Activated CD8-positive, alpha-beta memory T cell treated with anti-CD3 and anti-CD28 coated beads, Interleukin-2, amount 10 ng/mL, durations not matched to agents 7 days and 5 days (primary cell): ENCODE measurements at places on chromosomes 16 and 17. TPM values are rescaled to one million over a fixed set of nuclear protein-coding genes. Genes with fewer than 3 reads are reported as not detected.
A peak's percentile ranks its signal among the peaks of the same experiment; 100 is the strongest.

The FOXO3B gene
- 2.6 TPM for total RNA-seq

The FSCN2 gene
- 0.56 TPM for total RNA-seq

The ZNF750 gene
- total RNA-seq = not detected

The CTNS gene
- total RNA-seq = 9.7 TPM

DNA sequence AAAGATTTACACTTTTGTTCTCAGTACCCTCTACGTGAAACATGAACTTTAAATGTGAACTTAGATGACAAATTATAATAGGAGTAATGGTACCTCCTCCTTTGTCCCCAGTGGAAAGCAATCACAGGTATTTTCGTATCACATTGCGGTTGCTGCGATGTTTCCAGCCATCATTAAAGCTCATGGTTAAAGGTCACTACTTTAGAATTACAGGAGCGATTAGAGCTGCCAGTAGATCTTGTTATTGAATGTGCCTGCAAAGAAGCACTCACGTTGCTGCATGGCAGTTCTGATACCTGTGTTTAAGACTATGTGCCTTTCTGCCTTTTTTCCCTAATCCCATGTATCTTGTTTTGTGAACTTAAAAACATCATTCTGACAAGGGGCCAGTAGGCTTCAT, 301.0 kb downstream of the CPPED1 start:
- no peak for DNase-seq

DNA sequence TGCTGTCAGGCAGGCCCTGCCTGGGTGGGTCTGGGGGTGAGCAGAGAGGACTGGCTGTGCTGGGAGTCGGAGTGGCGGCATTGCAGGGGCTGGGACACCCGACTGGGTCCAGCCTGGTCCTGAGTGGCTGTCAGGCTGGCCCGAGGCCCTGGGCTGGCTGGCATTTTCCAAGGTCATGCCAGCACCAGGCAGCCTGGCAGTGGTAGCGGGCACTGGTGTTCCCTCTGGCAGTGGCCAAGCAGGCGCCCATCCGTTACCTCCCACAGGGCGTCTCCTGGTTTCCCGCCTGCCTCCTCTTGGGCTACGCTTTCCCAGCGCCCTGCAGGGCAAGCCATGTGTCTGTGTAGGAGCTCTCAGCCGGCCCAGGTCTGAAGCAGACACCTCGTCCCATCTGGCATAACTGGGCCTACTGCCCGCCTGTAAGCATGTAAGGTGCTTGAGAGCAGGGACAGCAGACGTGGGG, 5.7 kb upstream of the PKMYT1 start:
- DNase-seq = no peak

DNA sequence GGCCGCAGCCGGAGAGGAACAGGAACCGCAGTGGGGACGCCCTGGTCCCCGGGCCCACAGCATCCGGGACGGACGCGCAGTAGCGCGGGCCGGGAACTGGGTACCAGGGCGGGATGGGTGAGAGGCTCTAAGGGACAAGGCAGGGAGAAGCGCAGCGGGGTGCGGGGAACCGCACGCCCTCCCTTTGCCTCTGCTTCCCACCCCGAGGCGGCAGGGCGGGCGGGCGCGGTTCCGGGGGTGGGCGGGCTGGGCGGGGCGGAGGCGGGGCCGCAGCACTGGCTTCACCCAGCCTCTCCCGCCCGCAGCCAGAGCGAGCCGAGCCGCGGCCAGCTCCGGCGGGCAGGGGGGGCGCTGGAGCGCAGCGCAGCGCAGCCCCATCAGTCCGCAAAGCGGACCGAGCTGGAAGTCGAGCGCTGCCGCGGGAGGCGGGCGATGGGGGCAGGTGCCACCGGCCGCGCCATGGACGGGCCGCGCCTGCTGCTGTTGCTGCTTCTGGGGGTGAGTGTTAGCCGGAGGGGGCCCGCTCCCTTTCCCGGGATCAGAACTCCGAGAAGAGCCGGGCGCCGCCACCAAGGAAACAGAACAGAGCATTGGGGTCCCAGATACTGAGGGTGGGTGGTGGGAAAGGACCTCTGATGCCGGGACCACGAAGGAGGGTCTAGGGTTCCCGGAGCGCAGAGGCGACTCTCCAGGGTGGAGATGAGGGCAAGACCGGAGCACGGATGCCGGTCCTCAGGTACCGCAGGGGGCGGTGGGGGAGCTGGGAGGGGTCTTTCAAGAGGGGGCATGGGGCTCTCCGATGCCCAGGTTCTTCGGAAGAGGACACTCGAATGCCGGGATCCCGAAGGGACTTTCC, at the start of gene NGFR:
Gene NGFR (plus strand): TSS at position 308 of the 856 bp plus-strand sequence. CDS start 125 bp downstream, at position 433.
- DNase-seq = peak; percentile 73

- DNase-seq = no peak
Measured at GRCh38 chr16:14347706-14348105, 276.6 kb downstream of the MRTFB start.

DNA sequence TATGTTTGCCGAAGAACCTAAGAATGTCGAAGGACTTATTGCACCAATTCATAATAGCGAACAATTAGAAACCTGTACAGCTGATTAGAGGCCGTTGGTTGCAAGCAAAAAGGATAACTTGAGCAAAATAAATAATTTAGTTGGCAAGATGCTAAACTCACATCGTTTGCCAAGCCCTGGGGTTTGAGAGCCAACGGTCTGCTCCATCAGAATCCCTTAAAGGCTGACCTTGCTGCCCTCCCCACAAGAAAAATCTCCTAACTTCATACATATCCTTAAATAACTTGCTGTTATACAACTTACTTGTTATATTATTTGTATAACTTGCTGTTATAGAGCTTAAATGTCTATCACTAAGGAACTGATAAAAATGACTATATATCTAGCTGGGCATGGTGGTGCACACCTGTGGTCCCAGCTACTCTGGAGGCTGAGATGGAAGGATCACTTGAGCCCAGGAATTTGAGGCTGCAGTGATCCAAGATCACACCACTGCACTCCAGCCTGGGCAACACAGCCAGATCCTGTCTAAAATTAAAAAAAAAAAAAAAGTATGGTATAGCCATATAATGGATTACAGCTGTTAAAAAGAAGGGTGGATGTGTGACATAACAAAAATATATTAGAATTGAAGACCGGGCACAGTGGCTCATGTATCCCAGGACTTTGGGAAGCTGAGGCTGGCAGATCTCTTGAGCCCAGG, 1.9 kb upstream of the TRIM37 start:
- no peak for DNase-seq

GRCh38 chr17:65634533-65634932, 73.1 kb upstream of the AXIN2 start:
- no peak for DNase-seq

- DNase-seq = no peak
Measured at GRCh38 chr17:163514-164098, 17.8 kb downstream of the DOC2B start.

DNA sequence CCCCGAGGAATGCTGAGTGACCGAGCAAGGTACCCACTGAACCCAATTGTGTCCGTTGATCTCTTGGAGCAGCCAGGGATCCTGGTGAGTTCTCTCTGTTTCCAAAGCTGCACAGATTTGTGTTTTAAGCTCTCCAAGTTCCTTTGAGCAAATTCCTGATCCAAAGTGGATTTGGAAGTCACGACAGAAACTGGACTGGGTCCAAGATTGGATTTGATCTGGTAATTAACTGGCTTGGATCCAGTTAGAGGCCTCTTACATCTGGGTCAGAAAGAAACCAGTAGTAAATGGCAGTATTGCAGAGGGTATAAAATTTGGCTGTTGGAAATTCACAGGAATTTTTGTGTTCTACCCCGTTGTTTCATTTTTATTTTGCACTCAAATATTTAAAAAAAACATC, 119.5 kb downstream of the PMP22 start:
- no peak for DNase-seq

DNA sequence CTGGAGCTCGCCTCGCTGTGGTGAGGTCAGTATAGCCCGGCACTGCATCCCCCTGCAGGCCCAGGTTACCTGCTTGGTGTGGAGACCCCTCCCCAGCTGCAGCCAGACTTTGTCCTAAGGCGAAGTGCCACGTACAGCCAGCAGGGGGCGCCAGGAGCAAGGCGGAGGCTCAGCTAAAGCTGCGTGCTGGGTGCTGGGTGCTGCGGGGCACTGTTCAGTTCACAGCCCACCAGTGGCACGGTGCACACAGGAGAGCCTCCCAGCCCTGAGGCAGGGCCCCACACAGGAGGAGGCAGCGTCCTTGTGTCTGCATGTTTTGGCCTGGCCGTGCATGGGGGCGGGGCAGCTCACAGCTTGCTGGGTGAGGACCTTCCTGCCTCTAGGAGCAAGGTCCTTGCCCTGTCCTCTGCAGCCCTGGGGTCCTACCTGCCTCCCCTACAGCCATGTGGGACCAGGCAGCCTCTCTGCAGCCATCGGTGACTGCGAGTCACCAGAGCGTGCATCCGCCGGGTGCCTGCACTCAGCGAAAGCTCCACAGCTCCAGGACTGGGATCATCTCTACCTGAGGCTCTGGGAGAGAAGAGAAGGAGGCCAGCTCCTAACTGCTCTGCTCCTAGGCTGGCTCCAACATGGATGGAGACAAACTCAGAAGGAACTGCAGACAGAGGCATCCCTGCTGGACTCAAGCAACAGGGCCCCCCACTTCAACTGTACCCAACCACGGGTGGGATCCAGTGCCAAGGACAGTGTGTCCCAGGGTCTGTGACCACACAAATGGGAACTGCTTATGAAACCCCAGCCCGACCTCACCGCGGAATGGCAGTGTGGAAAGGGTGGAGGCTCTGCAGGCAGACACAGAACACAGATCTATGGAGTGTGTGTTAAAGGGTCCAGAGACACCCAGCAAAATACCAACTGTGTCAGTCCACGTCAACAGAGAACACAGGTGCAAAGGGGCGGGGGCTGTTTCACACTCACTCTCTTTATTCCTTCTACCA, 19.0 kb downstream of the SLC7A5 start:
- peak; percentile 83 for DNase-seq

DNA sequence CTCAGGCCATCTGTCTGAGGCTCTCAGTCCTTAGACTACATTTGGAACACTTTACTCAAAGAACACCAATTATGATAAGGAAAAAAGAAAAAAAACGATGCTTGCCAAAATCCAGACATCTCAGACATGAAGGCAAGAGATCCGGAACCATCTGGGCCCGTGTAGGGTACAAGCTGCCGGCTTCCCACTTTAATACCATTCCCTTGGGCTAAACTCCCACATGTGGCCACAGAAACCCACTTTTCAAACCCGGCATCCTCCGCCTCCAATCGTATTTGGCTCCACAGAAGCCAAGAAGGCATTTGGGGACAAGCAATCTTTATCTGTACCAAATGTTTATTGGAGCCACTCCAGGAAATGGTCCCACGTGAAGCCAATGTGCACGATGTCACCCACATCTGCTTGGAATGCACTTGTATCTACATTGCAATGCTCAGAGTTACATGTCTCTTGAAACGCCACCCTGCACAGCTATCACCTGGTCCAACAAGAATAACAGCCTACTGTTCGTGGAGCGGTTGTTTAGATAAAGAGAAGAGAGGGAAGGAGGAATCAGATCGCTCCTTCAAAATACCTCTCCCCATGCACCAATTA, 33.5 kb downstream of the XYLT1 start:
- DNase-seq = no peak

- DNase-seq = peak; percentile 97
Measured at GRCh38 chr16:27235055-27235937, 32.0 kb downstream of the KDM8 start.

- DNase-seq = no peak
Measured at GRCh38 chr17:29368161-29368560, 22.0 kb upstream of the TAOK1 start.

GRCh38 chr17:8884336-8884990, 17.0 kb upstream of the PIK3R6 start:
- DNase-seq = no peak

DNA sequence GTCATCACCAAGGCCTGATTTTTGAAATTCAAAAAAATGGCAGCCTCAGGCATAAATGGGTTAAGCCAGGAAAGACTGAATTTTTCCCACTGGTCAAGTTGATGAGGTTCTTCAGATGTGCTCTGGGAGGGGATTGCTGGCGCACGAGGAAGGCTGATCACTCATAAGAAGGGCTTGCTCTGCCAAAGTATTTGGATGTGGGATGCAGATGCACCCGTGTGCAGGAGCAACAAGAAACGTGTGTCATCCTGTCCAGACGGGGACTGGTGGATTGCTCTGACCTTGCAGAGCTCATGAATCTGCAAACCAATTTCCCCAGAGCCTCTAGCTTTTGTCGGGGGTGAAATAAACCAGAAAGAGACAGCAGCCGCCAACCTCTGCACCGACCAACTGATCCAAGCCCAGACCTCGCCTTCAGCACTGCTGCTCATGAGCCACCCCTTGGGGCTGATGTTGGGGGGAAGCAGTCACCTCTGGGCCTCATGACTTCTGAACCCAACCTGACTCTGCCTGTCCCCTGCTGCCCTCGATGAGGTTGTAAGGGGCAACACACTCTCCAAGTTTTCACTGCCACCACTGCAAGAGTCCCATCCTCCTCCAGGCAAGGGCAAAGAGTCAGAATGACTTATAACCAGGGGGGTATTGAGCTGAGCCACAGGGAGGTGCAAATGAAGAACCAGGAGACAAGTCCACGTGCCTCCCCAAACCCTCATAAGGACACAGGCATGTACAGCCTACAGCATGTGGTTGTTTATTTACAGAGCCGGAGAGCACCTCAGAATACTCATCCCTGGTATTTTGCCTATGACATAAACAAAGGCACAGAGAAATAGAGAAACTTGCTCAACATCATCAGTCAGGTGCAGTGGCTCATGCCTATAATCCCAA, 452.0 kb downstream of the SOX9 start:
- no peak for DNase-seq
